ENCODE measurements at places on chromosomes 5 and 9. TPM values are rescaled to one million over a fixed set of nuclear protein-coding genes. Genes with fewer than 3 reads are reported as not detected.

The FCN2 gene
- not detected for total RNA-seq

The EIF4E1B gene
- total RNA-seq = not detected

The PLEKHG4B gene
- total RNA-seq = 0.61 TPM

The SHISAL2B gene
- total RNA-seq = not detected

The LOX gene
- total RNA-seq = 10.2 TPM
